Progenitor cell of endocrine pancreas (in vitro differentiated cells): ENCODE measurements at places on chromosomes 12 and 14. TPM values are rescaled to one million over a fixed set of nuclear protein-coding genes. Genes with fewer than 3 reads are reported as not detected.

DNA sequence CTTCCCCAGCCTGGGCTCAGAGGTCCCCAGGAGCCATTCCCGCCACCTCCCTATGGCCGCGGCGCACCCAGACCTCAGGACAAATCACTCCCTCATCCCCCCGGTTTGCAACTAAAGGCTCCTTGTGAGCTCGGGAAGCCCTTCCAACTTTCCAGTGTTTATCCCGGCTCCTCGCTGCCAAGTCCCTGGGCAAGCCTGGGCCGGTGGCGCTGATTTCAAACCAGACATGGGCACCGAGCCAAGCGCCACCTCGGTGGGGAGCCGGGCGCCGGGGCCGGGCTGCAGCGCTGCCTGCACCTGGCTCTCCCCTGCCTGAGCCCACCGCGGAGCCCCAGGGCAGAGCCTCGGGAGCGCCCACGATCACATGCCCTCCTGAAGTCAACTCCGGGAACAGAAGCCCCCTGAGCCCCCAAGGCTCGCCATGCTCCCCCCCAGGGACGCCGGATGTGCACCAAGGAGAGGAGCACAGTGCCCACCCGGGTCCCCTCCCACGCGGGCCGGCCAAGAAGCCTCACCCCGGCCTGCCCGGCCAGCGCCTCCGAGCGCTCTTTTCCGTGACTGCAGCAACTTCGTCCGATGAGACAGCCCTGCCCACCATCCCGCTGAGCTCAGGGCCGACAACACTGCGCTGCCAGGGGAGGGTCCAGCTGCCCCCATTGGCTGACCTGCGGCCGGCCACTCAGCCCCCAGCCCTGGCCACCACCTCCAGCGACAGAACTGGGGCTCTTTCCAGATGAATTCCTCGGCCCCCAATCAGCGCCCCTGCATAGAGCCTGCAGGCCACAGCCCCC is 50.0 kb downstream of the NCOR2 start:
- no peak for DNase-seq

- no peak for DNase-seq
These were observed 2.3 kb upstream of the CLBA1 start for GRCh38 chr14:104983231-104983721.

Gene EIF2S3B
- total RNA-seq: 1.8 and 2.4 TPM in 2 replicates

Gene NKX2-1
- 0.80 TPM in 1 of 2 replicates, not detected in the other for total RNA-seq

Gene PTGDR
- total RNA-seq: not detected in 2 replicates
